ENCODE measurements at places on chromosomes 16 and 17.

- no peak for DNase-seq
Observed at GRCh38 chr16:361341-361871, 8.9 kb upstream of the AXIN1 start.

GRCh38 chr16:30947859-30948666 is 805 bp upstream of the ORAI3 start:
- DNase-seq: no peak

DNA sequence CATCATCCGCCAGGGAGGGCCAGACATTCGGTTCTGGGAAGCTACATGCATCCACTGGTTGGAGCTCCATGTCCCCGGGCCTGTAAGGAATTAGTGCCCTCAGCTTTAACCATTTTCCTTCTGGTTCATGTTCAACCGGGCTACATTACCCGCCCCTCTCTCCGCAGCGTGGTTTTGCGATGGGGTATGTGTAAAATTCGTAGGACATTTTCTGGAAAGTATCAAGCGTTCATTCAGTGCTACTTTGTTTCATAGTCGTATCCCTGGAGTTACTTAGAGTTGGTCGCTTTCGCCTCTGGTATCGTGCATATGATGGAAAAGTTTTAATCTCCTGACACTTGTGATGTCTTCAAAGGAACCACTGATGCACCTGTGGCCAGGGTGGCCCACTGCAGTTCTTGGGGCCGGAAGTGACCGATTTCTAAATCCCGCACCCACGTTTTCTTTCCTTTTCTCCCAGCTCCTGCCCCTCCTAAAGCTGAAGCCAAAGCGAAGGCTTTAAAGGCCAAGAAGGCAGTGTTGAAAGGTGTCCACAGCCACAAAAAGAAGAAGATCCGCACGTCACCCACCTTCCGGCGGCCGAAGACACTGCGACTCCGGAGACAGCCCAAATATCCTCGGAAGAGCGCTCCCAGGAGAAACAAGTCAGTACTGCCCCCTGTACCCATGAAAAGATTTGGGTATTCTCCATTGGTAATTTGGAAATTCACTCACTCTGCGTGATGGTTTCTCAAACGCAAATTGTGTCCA is 637 bp downstream of the RPL23A start:
- DNase-seq: no peak

DNA sequence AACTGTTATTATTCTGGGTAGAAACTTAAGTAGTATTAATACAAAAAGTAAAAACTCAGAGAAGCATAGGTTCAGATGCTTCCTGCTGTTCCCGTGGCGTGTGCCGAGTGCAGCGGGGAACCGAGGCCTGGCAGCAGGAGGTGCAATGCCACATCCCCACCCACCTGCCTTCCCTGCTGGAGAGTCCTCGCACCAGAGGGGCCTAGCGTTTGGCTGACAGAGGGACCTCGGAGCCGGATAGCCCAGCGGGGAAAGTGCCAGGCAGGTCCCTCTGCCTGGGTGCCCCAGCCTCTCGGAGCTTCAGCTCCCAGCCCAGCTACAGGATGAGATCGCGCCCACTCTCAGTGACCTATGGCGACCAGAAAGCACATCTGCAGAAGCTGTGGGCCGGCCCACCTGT is 169.6 kb upstream of the GSE1 start:
- DNase-seq: no peak

GRCh38 chr16:79754081-79754480 is 153.5 kb upstream of the MAF start:
- DNase-seq: no peak

DNA sequence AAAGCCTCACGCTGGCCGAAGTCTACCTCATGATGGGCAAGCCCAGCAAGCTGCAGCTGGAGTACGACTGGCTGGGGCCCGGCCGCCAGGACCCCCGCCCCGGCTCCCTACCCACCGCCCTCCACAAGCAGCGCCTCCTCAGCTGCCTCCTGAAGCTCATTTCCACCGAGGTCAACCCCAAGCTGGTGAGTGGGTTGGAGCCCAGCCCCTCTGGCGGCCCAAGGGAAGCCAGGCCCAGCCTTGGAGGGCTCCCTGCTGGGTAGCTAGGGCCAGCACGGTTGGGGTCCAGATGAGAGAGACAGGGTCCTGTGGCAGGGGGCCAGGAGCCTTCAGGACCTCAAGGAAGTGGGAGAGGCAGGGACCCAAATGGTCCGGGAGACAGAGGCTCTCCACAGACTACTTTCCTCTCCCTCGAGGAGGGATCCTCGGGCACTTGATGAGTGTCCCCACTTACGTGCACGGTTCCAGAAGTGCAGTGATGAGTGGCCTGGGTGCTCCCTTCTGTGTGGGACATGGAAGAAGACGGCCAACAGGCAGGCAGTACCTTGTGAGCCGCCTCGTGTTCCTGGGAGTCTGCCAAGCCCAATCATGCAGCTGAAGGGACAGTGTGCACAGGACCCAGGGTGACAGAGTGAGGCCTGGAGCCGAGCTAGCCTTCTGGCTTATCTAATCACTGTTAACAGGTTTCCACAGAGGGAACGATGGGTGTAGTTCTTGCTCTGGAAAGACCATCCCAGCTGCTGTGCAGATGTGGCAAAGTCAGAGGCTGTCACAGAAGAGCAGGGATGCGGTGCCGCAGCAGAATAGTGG is 21.1 kb upstream of the JPT2 start:
- DNase-seq: no peak

GRCh38 chr17:65290056-65290455 is 152.9 kb downstream of the RGS9 start:
- DNase-seq: no peak

DNA sequence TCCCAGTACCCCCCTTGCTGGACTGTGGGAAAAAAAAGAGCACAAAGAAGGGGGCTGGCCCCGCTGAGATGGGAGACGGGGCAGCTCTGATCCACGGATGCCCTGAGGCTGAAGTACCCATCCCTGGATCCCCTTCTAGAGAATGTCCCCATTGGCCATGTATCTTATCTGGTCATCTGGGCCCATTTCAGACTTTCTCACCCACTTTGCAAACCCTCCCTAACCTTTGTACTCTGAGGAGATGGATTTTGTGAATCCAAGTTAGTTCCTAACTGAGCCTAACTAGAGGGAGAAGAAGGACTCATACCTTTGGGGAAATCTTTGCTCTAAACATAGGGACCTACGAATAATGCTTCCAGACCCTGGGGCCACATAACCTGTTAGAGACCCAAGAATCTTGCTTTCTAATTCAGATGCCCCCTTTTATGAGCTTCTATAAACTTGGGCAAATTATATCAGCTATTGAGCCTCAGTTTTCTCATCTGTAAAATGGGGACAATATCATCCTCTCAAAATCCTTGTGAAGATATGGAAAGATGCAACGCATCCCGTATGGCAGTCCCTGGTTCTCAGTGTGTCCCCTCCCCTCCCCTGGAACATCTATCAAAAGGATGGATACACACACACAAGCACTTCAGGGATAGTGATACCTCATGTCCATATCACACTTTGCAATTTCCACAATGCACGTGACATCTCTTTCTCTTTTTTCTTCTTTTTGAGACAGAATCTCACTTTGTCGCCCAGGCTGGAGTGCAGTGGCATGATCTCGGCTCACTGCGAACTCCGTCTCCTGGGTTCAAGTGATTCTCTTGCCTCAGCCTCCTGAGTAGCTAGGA is 16.8 kb upstream of the FZD2 start:
- no peak for DNase-seq

DNA sequence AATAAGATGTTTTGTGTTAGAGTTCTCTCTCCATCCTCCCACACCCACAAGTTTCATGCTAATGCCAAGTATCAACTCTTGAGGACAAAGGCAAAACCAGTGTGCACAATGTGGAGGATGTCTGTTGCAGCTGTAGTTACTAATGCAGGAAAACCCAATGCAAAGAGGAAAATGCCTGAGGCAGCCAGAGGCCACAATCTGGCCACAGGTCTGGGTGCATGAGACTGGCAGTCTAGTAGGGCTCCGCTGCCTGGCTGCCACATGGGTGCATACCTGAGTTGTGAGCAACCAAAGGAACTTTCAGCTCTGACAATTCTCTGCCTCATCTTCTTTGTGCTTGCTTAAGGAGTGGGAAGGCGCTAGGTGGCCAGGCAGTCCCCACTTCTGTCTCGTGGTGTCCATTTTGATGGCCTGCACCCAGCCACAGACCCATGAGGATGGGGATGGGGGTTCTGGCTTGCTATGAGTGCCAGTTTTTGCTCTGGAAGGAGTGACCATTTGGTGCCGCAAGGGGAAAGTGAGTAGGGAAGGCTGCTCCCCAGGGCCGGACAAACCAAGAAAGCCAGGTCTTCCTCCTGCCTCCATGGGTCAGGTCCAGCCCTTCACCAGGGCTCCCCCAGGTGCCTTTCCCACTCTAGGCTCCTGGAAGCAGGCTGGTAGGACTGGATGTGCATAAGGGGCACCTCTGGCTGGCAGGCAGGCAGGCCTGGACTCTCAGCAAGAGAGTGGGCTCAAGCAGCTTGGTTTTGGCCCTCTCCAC is 4.2 kb upstream of the GFOD2 start:
- DNase-seq: no peak

DNA sequence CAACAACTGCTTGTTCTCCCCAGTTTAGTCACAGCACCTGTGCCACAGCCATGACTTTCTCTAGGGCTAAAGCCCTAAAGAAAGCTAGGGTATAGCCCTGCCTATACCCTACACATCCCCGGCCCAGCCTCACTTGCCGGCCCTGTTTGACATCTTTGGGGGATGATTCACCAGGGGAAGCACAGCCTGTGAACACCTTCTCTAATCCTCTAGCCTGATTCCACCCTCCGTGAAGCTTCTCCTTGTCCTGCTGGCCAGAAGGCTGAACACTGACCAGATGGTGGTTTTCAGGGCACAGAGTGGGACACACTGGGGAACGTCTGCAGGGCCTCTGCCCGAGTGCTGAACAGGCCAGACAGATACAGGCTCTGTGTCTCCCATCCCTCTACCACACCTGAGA is 6.0 kb downstream of the CLEC16A start:
- DNase-seq: no peak

Measured in activated gamma-delta T cell treated with anti-CD3 and anti-CD28 coated beads, Interleukin-2, amount 50 U/mL, for 16 hours (primary cell).